Psoas muscle (tissue), 8 donors: ENCODE measurements at places on chromosomes 1 and 21. TPM values are rescaled to one million over a fixed set of nuclear protein-coding genes. Genes with fewer than 3 reads are reported as not detected.

GRCh38 chr1:181251001-181251712, 162.7 kb downstream of the IER5 start:
- DNase-seq: no peak

DNA sequence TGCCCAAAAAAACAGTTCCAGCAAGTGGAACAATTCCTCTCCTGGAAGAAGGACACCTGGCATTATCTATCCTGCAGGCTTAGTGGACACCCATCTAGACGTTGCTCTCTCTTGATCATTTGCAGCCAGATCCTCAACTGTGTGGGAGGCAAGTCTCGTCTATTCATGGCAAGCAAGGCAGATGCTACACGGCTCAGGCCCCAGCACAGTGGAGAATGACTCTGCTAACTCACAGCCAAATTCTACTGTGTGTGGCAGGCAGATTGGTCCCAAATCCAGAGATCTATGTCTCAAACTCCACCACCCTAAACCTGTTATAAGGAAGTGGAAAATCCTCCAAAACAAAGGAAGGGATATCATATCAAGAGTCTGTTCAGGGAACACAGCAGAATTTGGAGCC, 7.0 kb downstream of the TNNT2 start:
- no peak for DNase-seq

PGBD2 gene
- polyA plus RNA-seq: 1.3 TPM

CYP4B1 gene
- polyA plus RNA-seq: 30.2 TPM
